ENCODE measurements at places on chromosomes 11 and 22.

DNA sequence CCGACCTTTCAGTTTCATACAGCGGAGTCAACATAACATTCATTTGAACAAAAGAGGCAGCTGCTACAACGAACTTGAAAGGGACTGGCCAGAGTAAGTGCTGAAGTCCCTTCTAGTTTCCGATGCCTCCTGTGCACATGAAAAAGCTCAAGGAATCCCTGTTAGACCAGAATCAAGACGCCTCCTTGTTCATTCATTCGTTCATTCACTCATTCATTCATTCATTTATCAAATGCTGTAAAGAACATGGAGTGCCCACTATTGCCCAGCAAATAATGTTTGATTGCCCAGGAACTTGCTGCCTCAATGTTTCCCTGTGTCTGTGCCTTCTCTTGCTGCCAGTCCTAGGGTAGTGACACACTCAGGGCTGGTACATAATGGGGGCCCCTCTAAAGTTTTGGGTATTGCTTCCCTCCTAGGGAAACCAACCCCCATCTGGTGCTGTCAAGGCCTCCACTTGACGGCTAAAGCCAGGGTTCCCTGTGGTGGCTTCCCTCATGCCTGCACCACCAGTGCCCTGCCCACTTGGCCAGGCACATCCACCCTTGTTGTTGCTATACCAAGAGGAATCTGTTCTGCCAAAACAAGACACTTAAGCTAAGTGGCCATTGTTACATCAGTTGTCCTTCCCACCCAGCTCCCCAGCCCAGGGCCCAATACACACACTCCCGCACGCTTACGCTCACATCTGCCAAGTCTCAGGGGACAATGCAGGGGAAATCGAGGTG, 3.8 kb downstream of the TMPRSS13 start:
- DNase-seq, result no peak

DNA sequence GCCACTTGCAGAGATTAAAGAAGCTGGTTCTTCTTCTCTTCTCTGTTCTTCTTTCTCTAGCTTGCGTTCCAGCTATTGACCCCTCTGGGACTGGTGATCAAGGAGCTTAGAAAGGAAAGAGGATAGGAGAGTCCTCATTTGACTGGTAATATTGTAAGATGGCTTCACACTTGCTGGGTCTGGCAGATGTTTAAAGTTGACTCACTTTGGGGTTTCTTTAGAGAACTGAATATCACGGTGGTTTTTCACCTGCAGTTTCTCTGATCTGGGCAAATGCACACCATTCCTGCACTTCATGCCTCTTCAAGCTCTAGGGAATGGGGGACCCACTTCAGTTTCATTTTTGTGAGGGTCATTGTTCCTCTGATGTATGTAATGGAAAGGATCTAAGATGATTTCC, 41.8 kb upstream of the DEUP1 start:
- DNase-seq, result no peak

GRCh38 chr11:70551351-70552166, 153.2 kb downstream of the CTTN start:
- no peak for DNase-seq

DNA sequence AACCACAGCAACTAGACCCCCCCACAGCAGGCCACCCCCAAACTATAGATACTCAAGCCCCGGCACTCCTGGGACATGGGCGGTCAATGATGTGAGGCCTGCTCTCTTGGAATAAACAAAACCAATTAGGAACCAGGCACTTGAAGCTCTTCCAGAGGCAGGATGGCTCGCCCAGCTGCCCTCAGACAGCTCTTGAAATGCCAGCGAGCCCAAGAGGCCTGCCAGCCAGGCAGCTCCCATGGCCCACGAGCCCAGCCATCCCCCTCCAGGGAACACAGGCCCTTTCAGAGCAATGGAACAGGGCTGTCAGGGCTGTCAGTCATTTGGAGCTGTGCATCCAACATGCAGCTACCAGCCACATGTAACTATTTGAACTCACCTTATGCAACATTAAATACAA, 34.0 kb upstream of the TFIP11 start:
- no peak for DNase-seq

DNA sequence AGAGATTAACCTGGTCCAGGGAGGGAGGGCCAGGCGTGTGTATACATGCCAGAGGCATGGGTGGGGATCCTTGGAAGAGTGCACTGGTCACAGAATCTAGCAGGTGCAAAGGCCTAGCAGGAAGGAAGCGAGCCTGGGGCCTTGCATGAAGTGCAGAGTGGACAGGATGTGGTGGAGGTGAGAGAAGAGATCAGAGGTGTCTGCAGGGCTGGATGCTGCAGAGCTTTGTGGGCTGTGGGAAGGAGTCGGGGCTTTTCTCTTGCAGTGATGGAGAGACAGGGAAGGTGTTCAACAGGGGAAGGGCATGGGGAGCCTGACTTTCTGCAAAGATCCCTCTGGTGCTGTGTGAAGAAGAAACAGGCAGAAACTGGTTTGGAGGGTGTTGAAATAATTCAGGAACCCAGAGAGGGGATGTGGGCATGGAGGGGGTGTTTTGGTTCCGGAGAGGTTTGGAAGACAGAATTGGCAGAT, 2.5 kb upstream of the TPST2 start:
- DNase-seq, result no peak

- DNase-seq, result no peak
These were observed 8.5 kb upstream of the SCN2B start for GRCh38 chr11:118184784-118185579.

- no peak for DNase-seq
These were observed 106.2 kb downstream of the SHANK2 start for GRCh38 chr11:71145988-71146824.

GRCh38 chr11:69711822-69712801, 8.3 kb upstream of the FGF19 start:
- DNase-seq, result peak; percentile 5

DNA sequence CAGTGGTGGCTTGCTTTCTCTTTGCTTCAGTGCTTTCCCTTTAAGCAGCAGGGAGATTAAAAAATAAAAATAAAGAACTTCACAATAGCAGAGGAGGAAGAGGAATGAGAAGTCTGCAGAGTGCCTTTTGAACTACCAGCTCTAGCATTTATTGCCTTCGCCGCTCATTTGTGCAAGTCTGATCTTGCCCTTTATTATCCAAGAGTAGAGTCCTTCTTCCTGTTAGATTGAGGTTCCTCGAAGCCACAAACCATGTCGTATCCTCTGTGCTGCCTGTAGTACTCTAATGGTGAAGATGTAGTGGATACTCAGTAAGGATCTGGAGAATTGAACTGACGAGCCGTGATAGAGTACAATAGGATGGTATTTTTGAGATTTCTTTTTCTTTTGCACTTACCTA, 101.2 kb upstream of the RAG2 start:
- DNase-seq, result no peak

DNA sequence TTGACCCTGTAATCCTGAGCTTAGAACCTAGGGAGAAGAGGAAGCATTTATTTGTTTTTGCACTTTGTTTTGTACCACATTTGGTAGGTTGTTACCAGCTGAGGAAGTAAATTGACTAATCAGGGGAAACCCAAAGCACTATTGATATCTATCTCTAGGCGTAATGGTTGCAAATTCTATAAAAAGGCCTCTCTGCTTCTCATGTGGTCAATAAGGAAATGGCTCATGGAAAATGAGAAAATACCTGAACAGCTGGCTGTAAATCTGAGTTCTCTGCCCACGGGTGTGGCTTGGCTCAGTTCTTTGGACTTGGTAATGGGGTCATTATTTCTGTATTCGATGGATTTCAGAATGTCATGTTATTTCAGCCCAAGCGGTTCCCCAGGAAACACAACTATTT, 42.4 kb downstream of the BARX2 start:
- DNase-seq, result no peak

DNA sequence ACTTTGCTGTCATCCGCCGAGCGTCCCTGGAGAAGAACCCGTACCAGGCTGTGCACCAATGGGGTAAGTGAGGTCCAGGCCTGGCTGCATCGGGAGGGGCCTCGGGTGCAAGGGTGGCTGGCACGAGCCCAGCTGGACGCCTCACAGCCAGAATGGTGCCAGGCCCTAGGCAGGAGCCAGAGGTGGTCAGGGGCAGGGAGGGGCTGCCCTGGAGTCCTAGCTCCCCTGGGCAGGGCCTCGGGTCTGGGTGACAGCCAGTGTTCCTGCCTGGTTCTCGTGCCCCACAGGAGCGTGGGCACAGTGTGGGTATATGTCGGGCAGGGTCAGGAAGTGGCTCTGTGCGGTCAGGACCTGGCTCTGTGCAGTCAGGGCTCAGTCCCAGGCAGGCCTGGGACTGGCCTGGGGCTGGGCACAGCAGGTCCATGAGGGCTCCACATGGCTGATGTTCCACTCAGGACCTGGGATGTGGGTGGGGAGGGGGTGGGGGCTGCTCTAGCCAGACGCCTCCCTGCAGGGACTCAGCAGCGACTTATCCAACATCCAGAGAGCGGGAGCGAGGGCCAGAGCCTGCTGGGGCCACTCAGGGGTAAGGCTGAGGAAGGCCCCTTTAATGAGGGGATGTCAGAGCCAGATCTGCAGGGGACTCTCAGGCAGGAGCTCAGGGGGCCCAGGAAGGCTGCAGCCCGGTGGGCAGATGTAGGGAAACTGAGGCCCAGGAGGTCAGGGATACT, 1.2 kb downstream of the TSPAN32 start:
- DNase-seq, result no peak

GRCh38 chr11:111938687-111939160, 1.6 kb downstream of the DIXDC1 start:
- no peak for DNase-seq

- no peak for DNase-seq
These were observed 21.5 kb downstream of the OTUB1 start for GRCh38 chr11:64007629-64008282.

DNA sequence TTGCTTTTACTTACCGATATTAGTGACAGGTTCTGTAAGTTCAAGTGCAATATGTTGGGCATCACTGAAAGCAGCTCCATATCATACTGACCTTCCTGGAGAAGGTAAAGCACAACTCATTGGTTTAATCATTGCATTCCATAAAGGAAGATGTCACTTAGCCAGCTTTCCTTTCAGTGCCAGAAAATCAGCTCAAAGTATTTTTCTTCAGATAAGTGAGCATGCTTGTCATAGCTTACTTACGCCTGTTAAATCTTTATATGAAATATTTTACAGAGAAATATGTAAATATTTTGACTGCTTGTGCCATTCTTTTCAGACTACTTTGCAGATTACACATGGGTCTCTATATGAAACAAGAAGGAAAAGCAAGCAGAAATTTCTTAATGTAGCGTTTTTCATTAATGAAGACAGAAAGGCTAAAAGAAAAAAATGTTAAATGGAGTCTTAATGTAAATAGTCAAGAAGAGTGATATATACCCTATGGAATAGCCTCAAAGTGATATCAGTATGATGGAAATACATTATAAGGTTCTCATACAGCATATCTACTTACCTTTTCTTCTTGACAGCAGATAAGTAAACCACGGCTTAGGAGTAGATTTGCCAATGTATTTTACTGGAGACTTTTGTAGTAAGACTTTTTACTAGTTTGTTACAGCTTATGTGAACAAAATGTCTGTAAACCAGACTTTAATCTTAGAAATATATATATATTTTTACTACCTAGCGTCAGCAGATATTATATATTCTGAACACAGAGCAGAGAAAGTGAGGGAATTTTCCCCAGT, 649.7 kb downstream of the METTL15 start:
- DNase-seq, result no peak
